Left lobe of liver (tissue), 2 donors: ENCODE measurements at places on chromosomes 1 and 21. TPM values are rescaled to one million over a fixed set of nuclear protein-coding genes. Genes with fewer than 3 reads are reported as not detected.

DNA sequence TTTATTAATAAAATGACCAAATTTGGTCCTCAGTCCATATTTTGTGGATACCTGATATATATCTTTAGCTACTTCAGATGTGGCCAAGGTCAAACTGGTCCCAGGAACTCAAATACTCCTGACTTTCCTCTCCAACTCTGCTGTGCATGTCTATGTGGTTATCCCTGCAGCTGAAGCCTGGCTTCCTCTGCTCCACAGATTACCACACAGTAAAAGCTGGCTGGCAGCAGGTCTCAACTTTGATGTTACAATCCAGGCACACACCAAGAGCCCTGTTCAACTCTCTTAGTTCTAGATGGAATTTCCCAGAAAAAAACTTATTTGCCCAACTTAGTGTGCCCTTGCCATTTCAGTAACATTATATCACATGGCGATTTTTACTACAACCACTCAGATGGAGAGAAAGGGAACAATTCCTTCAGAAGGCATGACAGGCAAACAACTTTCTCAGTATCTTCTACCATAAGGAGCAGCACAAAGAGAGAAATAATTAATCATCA, 479.5 kb downstream of the PLPP3 start:
- no peak for DNase-seq

DNA sequence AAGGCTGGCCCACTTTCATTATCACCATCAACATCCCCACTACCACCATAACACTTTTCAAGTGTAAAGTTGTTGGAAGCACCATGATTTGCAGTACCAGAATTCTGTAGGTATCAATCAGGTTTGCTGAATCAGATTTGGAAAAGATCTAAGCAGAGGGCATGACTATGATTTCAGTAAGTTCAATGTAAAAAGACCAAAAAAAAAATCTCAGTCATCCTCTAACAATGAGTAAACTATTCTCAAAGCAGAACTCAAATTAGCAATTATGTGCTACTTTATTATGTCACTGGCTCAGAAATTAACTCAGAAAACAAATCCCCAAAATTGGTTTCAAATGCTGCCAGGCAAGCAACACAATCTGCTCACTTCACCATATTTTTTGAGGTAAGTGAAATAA, 187.8 kb upstream of the HP1BP3 start:
- DNase-seq: no peak

DNA sequence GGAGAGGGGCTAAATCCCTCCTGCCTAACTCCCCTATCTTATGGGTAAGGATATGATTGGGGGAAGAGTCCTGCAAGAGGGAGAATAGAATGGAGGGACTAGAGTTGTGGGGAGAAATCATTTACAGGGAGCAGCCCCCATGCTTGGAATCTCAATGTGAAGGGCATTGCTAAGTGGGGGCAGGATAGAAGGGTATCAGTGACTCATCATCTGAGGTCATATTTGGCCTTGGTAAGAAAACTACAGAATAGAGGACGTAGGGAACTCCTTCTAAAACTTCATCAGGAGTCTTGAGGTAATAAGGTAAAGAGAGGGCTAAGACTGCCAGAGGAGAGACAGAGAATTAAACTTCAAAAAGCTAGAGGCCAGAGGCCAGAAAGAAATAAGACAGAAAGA, 487 bp downstream of the HJV start:
- no peak for DNase-seq

DNA sequence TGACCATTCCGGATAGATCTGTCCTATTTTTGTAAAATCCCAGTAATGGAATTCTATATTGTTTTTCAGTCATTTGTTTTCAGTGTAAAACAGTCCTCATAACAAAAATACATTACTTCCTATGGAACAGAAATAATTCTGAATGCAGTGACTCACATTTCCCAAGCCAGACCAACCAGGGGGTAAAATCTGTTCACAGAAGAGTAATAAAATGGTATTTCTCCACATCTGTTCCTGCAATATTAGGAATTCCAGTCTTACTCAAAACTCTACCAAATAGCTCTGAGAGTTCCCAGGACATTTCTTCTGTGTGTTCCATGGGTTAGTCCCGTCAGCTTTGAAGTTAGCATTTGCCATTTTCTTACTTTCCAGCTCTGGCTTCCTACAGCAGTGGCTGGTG, 2.6 kb upstream of the DDR2 start:
- no peak for DNase-seq

DNA sequence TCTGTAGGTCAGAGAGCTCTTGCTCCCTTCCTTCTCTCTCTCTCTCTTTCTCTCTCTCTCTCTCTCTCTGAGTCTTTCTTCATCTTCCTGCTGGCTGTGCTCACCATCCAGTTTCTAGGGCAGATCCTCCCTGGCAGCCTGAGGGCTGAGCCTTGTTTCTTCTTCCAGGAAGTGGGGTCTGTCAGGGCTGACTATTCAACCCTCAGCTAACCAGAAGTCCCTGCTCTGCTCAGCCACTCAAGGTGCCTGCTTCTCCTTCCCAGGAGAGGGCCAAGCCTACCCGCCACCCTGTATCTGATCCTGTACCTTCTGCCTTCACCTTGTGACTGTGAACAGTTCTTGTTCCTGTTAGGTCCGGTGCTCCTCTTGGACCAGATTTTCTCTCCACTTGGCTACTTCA, 107.6 kb upstream of the ETV3 start:
- DNase-seq: no peak

DNA sequence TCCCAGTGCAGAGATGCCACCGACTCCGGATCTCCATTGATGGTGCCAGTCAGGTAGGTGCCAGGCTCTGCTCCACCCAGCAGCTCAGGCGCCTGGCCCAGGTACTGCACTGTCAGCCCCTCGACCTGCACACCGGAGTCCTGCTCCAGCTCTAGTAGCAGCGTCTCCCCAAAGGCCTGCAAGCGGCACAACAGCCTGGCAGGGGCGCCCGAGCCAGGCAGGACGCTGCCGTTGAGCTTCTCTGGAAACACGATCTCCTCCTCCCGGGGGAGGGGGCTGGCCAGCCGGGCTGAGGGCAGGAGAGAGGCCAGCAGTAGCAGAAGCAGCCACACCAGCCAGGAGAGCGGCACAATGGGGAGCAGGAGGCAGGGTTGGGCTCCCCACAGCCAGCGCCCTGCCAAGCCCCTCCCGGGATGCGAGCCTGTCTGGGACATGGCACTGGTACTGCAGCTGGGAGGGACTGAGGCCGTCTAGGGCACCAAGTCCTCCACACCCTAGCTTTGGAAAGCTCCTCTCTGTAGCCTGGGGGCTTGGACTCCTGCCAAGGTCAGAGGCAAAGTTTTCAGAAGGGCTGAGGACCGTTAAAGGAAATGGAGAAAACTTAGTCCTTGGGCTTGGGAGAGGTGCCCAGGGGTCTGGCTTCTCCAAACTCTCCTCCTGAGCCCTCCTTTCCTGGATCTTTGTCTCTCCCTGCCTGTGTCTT, 509 bp downstream of the ADAMTS4 start:
- DNase-seq: no peak

GRCh38 chr1:175810305-175810704, 66.9 kb upstream of the TNR start:
- no peak for DNase-seq

DNA sequence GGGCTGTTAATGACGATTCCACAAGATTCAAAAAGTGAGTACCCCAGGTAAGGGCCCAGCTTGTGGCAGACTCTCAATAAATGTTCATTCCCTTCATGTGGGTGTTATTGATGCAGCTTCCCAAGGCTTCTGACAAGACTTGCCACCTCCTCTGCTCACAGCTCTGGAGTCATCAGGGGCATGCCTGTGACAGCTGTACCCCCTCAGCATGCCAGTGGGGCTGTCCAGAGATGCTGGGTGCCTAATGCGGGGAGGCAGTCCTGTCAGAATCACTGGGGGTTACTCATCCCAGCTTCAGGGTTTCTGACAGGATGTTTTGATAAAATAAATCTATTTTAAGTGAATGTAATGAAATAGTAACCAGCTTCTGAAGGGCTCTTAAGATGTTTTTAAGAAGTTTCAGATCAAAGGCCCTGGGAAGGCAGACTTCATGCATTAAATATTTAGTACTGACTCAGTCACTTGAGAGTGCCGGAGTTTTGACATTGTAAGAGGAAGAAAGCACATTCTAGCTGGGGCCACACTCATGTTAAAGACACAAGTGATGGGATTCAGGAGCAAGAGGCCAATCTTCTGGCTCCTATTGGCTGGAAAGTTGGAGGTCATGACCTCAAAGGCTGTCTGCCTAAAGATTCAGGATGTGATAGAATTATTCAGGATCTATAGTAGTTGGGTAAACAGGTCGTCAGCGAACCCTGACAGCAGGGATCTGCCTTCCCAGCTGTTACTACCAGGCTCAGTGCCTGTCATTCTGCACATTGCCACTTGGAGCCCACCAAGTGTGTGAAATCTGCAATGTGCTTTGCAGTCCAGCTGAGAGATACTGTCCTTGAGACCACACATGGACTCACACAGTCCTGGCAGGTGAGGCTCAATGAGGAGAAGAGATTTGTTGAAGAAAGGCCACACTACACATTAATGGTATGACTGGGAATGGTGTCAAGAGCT, 239.6 kb upstream of the BEND5 start:
- DNase-seq: no peak

- DNase-seq: no peak
These were observed 49.7 kb downstream of the LMX1A start for GRCh38 chr1:165306543-165307434.

DNA sequence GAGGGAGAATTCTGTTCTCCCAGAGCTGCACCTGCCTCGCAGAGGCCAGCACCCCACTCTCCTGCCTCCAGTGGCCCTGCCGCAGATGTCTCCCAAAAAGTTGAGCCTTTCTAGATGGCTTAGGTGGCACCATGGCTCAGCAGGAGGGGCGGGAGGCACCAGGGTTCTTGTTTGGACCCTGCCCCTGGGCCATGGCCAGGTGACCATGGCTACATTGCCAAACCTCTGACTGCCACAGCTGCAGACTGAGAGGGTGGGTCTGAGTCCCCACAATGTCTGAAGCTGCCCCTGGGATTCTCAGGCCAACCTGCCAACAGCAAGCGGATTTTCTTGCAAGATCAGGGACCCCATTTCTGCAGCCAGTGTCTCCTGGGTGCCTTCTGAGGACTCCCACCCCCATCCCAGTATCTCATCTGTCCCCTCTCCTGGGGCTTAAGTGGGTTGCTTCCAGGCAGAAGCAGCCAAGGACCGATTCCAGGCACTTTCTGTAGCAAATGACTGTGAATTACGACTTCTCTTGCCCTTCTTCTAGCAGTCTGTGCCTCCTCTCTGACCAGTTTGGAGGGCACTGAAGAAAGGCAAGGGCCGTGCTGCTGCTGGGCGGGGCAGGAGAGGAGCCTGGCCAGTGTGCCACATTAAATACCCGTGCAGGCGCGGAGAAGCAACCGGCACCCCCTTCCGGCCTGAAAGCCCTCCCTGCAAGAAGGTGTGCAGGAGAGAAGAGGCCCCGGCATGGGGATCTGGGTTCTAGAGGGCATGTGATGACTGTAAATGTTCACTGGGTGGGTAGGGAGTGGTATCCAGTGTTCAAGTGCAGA, 22.5 kb downstream of the SESN2 start:
- DNase-seq: peak; percentile 78

- DNase-seq: no peak
These were observed 96.3 kb upstream of the ST6GALNAC5 start for GRCh38 chr1:76770979-76771378.

DNA sequence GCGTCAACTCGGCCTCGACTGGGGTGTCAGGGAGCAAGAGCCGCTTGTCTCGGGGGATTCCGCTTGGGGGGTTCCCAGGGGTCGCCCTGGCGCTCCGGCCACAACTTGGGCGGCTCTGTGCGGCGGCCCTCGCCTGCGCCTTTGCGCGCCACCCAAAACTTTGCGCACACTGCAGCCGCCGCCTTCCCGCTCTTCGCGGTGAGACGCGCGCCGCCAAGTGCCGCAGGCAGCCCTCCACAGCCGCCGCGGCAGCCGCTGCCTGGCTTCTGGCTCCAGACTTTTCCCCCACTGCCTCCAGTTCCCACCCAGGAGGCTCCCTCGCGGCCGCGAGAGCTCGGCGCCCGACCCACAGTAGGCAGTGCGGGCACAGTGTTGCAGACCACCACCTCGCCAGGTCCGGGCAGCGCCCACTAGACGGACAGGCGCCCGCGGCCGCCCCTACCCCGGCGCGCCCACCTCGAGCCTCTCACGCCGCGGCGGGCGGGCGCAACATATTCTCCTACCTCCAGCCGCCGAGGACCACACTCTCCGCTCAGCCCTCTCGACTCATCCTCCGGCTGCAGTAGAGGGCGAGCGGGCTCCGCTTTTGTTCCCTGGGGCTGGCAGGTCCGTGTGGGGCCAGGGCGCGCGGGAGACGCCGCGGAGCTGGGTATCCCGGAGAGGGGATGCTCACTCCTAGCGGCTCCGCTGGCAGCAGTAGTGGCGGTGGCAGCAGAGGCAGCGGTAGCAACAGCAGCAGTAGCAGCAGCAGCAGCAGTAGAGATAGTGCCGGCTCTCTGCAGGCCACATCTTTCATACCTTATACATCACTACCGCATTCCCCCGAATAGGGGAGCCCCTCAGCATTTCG, 296.6 kb downstream of the OMA1 start:
- DNase-seq: no peak

GRCh38 chr1:235027862-235028250, 100.8 kb downstream of the TOMM20 start:
- peak; percentile 34 for DNase-seq

GRCh38 chr1:31957701-31958674, 19.8 kb upstream of the PTP4A2 start:
- DNase-seq: no peak

GRCh38 chr1:118751166-118751565, 237.0 kb downstream of the TBX15 start:
- no peak for DNase-seq

- DNase-seq: no peak
These were observed 108.6 kb downstream of the GPR52 start for GRCh38 chr1:174556392-174556791.

DNA sequence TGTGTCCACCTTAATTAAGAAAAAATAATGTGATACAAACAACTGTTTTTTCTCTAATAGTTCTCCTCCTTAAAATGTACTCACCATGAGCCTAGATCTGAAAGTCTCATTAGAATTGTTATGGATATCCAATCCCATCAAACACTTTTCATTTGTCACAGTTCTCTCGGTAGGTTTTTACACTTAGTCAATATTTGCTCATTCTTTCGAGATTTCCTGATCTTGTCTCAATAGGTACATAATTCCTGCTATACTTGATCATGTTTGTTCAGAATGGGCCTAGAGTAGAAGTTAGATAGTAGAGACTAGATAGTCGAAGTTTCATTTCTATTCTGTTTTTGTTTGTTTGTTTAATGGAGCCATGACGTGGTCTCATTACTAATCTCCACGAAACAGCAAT, 2005.7 kb downstream of the NCAM2 start:
- no peak for DNase-seq

ACTN2 gene
- not detected for total RNA-seq

CLCA4 gene
- total RNA-seq: not detected

RNU1-2 gene
- total RNA-seq: 1,159 TPM

TARDBP gene
- total RNA-seq: 59.1 TPM

FAM163A gene
- 0.05 TPM for total RNA-seq

NES gene
- 1.4 TPM for total RNA-seq

WNT3A gene
- not detected for total RNA-seq

OR2L3 gene
- total RNA-seq: not detected

C1orf216 gene
- total RNA-seq: 2.4 TPM

ZNF687 gene
- total RNA-seq: 13.6 TPM
